ENCODE measurements at places on chromosomes 3 and 15.

GRCh38 chr3:50675179-50676030 is 678 bp downstream of the DOCK3 start:
- DNase-seq: no peak

DNA sequence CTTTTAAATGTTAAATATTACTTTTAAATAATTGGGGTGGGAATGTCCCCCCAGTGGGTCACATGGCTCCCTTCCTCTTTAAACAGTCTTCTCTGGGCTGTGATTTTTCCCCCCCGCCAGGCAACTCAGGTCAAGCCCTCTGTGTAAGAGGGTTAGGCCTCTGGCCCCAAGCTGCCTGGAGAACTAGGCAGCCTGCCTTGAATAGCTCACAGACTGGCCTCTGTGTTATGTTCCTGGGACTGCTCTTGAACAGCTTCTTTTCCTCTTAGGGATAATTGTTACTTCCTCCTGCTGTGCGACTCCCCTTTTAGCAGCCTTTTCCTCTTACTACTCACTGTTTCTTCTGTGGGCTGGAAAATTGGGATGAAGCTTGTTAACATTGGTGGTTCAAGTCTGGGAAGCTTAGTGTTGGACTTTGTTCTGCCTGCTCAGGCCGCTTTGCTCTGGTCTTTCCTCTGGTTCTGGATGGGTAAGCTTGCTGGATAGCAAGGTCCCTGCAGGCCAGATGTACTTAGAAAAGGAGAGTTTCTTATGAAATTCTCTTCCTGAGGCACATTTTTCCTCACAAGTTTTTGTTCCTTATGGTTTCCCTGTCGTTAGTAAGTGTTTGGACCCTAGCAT is 2.2 kb downstream of the TEX264 start:
- no peak for DNase-seq

DNA sequence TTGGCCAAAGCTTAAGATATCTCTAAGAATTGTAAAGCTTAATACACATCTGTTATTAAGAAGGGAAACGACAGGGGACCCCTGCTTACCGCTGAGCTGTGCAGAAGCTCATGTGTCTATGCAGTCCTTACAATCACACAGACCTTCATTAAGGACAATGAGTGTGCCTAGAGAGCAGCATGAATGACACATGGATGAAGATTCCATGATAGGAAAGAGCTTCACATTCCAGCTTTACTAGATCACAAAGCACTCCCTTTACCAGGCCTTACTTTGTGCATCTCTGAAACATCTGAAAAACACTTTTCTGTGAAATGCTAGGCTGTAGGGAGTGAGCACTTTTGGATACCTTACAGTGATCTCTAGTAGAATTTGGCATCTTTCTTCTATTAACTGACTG is 32.0 kb downstream of the RNF168 start:
- peak; percentile 62 for DNase-seq

GRCh38 chr3:71072986-71073385 is 510.5 kb downstream of the FOXP1 start:
- no peak for DNase-seq

DNA sequence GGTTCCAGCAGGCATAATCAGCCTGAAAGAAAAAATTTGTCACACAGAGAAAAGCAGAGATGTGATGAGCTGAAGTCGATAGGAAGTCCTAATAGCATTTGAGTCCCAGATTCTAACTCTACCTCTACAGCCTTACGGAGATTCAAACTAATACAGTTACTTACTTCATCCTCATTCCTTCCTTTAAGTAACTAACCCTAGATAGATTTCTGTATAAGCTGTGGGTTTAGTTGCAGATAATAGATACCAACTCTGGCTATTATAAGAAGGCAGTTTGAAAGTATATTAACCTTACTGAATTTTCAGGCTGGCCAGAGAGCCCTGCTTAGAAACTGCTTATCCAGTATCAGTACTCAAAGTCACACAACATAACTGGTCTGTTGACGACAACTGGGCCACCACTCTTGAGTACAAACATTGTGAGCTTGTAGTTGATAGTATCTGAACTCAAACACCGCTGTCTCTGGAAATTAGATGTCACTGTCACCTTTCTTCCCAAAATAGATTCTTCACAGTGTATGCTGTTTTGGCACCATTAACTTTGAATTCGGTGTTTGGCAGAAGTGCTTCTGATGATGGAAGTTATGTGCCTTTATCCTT is 484.3 kb downstream of the DIPK2A start:
- no peak for DNase-seq

- peak; percentile 73 for DNase-seq
Measured at GRCh38 chr15:96340598-96341512, 10.4 kb downstream of the NR2F2 start.

DNA sequence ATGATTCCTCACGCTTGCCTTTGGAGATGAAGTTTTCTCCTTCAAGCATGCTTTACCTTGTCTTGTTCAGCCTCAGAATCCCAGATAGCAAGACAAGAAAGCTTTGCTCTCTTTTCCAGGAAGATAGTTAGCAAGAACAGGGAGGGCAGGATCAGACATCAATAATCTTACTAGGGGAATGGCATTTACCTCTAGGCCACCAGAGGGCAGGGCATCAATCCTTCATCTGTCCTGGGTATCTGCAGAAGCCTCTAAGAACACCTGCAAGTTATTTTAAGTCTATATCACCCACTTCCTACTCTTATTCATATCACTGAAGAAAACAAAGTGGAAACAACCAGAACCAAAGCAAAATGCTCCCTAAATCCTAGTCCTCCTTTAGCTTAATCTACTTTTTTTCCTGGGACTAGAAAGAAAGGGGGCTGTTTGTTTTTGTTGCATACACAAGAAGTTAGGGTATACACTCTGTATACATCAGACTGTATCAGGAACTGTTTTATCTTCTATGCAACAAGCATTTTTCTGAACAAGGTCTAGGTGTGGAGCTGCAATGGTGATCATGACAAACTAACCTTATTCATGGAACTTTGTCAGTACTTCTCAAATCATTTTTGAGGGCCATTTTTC is 862.5 kb downstream of the CADM2 start:
- DNase-seq: no peak

- DNase-seq: peak; percentile 71
Measured at GRCh38 chr3:149783576-149783975, 8.8 kb downstream of the ANKUB1 start.
